Cardiac fibroblast (primary cell): ENCODE measurements at places on chromosomes 13 and 19.
A peak's percentile ranks its signal among the peaks of the same experiment; 100 is the strongest.

- no peak for DNase-seq
These were observed 142.2 kb downstream of the KCTD15 start for GRCh38 chr19:33938821-33939220.

DNA sequence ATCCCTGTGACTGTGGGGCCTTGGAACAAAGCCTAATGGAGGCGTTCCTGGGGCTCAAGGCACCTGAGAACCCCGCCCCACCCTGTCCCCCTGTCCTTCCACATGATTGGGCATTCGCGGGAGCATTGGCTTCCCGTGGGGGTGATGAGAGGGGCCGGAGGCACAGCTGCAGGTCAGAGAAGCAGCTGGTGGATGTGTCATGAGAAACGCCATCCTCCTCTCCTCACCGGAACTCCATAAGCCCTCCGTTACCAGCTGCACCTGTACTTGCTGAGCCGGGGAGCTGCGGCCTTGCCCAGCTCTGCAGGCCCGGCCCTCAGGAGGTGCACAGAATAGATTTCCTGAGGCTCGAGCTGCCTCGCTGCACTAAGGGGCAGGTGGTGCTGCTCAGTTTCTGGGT lies 42.0 kb downstream of the CAPN12 start:
- no peak for DNase-seq

DNA sequence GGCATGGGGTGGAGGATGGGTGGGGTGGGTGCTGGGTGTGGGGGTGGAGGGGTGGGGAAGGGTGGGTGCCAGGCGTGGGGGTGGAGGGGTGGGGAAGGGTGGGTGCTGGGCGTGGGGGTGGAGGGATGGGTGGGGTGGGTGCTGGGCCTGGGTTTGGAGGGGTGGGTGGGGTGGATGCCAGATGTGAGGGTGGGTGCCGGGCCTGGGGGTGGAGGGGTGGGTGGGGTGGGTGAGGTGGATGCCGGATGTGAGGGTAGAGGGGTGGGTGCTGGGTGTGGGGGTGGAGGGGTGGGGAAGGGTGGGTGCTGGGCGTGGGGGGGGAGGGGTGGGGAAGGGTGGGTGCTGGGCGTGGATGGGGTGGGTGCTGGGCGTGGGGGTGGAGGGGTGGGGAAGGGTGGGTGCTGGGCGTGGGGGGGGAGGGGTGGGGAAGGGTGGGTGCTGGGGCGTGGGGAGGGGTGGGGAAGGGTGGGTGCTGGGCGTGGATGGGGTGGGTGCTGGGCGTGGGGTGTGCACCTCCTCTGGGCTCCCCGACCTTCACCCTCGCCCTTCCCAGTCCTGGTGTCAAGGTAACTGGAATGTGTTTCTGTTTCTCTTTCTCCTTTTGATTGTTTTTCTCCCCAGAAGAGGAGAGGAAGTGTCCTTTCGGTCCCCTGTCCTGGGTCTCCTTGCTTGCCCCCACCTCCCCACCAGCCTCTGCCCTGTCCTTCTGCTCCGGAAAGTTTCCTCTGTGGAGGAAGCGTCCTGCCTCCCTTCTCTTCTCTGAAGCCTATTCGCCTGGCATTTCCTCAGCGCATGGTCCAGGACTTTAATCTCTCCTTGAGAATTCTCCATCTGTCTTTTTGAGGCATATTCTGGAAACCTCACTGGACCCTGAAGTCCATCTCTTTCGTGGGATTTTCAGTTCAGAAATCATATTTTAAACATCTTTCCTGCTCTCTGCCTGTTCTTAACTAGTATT lies 22.9 kb upstream of the CFAP97D2 start:
- no peak for DNase-seq

- peak; percentile 10 for DNase-seq
These were observed 27.9 kb downstream of the FAM124A start for GRCh38 chr13:51249770-51250741.

- DNase-seq: peak; percentile 13
These were observed 835.9 kb downstream of the UQCRFS1 start for GRCh38 chr19:28377077-28377476.

GRCh38 chr13:48979892-48980291 lies 4.2 kb downstream of the FNDC3A start:
- no peak for DNase-seq

- peak; percentile 87 for DNase-seq
These were observed 33.2 kb upstream of the KATNAL1 start for GRCh38 chr13:30340331-30341250.

DNA sequence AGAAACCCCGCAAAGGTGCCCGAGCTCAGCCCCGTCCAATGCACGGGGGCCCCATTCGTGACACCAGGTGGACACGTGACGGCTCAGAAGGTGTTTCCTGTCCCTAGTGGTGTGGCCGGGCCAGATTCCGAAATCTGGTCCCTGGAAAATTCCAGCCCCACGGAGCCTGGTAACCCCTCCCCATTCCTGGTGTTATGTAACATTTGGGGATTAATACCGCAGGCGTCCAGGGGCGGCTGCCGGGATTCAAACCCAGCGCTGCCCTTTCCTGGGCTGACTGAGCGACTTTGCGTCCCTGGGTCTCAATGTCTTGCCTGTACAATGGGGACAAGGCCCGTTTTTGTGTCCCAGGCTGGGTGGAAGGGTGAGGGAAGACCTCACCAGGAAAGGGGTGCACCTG lies 1.0 kb upstream of the PLK5 start:
- no peak for DNase-seq

DNA sequence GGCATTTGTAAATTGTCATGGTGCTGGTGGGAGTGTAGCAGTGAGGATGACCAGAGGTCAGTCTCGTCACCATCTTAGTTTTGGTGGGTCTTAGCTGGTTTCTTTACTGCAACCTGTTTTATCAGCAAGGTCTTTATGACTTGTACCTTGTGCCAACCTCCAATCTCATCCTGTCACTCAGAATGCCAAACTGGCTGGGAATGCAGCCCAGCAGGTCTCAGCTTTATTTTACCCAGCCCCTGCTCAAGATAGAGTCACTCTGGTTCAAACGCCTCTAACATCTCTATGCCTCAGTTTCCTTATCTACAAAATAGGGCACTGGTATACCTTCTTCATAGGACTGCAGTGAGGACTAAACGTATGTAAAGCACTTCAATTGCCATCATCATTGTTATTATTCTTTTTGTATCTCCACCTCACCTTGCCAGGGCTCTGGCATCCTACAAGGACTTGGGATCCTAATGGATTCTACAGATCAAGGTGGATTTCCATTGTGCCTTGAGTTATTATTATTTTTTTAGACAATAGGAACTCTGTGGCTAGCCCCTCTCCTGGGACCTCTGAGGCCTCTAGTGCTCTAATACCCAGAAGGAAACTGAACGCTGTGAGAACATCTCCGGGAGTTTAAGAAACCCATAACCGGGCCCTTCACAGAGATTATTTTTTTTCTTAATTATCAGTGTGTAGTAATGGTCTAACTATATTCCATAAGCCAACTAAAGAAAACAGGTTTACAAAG lies 69.0 kb upstream of the RGCC start:
- DNase-seq: no peak

- DNase-seq: no peak
These were observed 264.4 kb downstream of the DCLK1 start for GRCh38 chr13:35866801-35867200.

GRCh38 chr19:46413262-46414031 lies at the start of gene CCDC8:
CCDC8 (minus strand) TSS chr19:46413564; CDS start chr19:46412810, 754 bp downstream.
- DNase-seq: peak; percentile 99

DNA sequence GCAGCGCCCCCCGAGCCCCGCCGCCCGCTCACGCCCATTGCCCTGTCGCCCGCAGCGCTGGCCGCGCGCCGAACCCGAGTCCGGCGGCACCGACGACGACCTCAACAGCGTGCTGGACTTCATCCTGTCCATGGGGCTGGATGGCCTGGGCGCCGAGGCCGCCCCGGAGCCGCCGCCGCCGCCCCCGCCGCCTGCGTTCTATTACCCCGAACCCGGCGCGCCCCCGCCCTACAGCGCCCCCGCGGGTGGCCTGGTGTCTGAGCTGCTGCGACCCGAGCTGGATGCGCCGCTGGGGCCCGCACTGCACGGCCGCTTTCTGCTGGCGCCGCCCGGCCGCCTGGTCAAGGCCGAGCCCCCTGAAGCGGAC lies 518 bp downstream of the KLF2 start:
- no peak for DNase-seq

- no peak for DNase-seq
These were observed 213.1 kb downstream of the DCLK1 start for GRCh38 chr13:35917942-35918645.

GRCh38 chr19:58498316-58499020 lies 13.3 kb downstream of the SLC27A5 start:
- DNase-seq: no peak

GRCh38 chr19:9498183-9498902 lies at the start of gene ZNF560:
ZNF560 (minus strand) TSS chr19:9498616; CDS start chr19:9475313, 23,303 bp downstream.
- peak; percentile 67 for DNase-seq

DNA sequence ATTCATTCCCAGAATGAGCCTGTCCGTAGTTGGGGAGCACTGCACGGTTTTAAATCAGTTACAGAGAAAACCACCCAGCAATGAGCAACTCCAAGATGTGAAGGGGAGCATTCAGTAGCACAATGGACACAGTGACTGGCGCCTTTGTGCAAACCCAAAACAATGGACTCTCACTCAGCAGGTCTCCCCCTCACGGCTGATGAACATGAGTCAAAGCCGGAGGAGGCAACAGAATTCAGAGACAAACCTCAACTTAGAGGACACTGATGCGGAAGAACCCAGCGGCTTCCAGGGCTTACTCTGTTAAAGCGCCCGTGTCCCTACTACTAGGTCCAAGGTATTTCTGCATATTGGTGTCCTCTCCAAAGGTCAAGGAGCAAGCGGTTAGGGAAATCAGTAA lies 17.7 kb downstream of the PLEKHF1 start:
- DNase-seq: peak; percentile 74

DNA sequence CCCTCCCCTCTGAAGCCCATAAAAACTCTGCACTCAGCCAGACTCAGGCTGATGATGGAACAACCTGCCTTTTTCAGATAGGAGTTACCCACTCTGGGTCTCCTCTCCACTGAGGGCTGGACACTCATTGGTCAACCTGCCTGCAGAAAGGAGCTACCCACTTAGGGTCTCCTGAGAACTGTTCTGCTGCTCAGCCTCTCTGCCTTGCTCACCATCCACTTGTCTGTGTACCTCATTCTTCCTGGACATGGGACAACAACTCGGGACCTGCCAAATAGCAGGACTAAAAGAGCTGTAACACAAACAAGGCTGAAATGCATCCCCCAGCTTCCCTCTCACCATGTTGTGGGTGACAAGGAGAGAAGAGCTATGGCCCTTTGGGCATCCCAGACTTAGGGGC lies 18.4 kb upstream of the RCBTB2 start:
- no peak for DNase-seq

- DNase-seq: no peak
These were observed 264.5 kb upstream of the TSHZ3 start for GRCh38 chr19:31613683-31614219.

GRCh38 chr13:50635504-50635903 lies 208.0 kb downstream of the DLEU7 start:
- peak; percentile 85 for DNase-seq

DNA sequence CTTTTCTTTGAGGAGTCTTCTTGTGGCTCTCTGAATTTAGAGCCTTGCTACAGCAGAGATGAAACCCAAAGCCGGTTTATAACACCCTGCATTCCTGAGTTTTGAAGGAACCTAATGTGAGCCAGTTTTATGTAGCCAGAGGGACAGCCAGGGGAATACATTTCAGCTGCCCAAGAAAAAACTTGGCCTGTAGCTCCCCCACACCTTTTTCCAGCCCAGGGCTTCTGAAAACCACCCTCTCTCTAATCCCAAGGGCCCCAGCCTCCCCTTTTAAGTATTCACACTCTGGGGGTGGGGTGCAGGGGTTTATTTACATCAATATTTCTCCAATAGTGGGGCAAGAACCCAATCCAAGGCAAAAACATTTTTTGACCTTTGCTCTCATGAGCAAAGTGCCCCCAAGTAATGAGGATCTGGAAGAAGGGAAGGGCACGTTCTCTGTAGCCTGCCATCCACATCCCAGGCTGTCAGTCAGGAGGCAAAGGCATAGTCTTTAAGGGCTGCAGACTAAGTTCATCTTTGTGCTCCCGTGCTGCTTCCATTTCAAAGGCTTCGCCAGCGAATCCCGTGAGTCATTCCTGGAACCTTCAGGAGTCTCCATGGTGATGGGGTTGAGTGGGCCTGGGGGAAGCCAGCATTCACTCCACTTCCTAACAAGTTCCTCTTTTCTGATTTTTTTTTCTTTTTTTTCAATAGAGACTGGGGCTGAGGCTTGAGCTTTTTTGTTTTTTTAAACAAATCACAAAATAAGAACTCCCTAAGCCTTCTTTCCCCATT lies 33.2 kb upstream of the MEDAG start:
- peak; percentile 83 for DNase-seq

- DNase-seq: no peak
These were observed 43.8 kb downstream of the KLF12 start for GRCh38 chr13:74090397-74090796.

- no peak for DNase-seq
These were observed 4.2 kb downstream of the TMEM255B start for GRCh38 chr13:113763254-113763653.

GRCh38 chr13:52925775-52926285 lies 77.4 kb upstream of the PCDH8 start:
- no peak for DNase-seq

GRCh38 chr19:35549174-35549788 lies 3.9 kb downstream of the TMEM147 start:
- peak; percentile 78 for DNase-seq

GRCh38 chr13:112231451-112232083 lies 144.6 kb upstream of the SPACA7 start:
- DNase-seq: no peak

DNA sequence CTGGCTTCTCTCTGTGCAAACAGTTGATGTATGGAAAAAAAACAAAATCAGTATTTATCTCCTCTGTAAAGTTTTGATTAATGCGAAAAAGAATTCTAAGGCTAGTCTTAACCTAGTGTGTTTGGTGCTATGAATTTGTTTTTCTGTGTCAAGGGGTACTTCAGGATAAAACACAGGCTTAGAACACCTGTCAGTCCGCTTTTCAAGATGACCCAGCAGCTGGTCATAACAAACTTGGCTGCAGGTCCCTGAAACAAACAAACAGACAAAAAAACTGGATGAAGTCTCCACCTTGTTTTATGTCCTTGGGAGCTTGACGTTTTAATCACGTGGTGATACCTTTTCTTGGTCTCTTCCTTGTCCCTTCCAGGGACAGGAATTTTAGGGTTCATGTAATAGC lies 689.3 kb downstream of the UQCRFS1 start:
- no peak for DNase-seq

DNA sequence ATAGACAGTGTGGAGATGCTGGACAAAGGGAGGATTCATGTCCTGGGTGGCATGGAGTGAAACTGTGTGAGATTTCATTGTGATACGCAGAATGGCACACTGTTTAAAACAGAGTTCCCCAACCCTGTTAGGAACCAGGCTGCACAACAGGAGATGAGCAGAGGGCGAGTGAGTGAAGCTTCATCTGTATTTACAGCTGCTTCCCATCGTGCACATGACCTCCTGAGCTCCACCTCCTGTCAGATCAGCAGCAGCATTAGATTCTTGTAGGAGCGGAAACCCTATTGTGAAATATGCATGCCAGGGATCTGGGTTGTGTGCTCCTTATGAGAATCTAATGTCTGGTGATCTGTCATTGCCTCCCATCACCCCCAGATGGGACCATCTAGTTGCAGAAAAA lies 72.5 kb downstream of the RAP2A start:
- DNase-seq: peak; percentile 63
